ENCODE measurements at places on chromosomes 6 and 20.
A peak's percentile ranks its signal among the peaks of the same experiment; 100 is the strongest.

GRCh38 chr6:148538261-148539190, 195.9 kb downstream of the SASH1 start:
- no peak for DNase-seq

- peak; percentile 64 for DNase-seq
These were observed 17.3 kb downstream of the EEF1E1 start for GRCh38 chr6:8085053-8085511.

DNA sequence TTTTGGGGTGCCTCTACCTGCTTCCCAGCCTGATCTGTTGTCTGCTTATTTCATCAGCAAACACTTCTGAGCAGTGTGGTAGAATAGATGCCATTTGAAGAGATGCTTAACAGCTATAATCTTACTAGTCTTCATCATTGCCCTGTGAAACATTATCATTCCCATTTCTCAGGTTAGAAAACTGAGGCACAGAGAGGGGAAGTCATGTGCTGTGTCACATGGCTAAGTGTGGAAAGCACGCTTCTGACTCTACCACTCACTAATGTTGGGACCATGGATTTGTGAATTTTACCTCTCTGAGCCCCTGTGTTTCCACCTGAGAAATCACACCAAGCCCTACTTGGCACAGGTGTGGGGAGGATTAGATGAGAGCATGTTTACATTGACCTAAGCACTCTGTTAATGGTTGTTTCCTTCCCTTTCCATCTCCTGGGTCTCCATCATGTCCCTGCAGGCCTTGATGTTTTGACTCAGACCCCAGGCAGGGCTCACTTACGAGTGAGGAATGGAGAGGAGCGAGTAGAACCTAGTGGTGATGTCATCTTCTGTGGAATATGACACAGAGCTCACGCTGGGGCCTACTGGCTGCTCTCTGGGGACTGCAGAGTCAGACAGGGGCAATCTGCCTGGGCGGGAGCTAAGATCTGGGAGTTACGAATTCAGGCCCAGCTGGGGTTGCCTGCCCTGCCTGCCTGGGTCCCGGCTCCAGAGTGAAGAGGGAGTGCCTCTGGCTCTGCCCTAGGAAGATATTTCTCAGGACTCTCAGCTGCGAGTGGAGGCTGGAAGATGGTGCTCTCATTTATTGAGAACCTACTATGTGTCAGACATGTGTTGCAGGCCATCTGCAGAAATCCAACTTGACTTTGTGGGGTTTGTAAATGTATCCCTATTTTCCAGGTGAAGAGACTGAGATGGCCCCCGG, 64.3 kb downstream of the CDH22 start:
- no peak for DNase-seq

DNA sequence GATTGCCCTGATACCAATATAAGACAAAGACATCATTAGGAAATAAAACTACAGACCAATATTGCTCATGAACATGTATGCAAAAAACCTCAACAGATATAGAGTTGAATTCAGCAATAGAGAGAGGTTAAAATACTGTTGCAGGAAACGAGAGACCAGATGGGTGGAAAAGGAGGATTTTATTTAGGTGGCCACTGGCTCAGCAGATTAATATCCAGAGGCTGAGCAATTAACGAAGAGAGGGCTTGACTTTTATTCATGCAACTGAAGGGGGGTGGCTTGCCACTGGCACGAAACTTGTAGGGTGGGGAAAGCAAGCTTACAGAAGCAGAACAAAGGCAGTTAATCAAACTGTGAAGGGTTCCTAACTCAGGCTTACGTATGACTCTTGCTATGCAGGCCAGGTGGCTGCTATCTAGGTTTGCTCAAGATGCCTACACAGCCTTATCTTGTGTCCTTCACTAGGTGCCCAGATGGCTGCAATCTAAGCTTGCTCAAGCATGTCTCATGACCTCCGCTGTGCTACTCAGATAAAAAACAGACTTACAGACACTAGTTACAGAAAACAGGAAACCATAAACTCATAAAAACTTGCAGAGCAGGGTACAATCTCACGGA, 126.4 kb downstream of the MMUT start:
- no peak for DNase-seq

DNA sequence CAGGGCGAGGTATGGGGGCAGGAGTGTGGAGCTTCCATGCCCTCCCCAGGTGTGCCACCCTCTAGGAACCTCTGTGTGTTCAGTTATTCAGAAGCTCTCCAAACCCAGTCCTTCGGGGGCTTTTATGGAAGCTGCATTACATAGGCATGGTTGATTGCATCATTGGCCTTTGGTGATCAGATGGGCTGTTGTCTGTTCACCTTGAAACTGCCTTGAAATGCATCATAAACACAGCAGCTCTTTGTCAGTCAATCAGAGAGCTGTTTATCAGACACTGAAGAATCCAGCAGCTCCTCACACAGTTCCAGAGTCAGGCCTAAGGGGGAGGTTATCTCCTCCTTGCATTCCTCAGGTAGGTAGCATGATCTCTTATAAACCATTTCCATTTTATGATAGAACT, 62.4 kb downstream of the E2F3 start:
- DNase-seq = no peak
